Inflammatory macrophage treated with lipopolysaccharide for 1 hour (primary cell): ENCODE measurements at places on chromosomes 7 and 10.

DNA sequence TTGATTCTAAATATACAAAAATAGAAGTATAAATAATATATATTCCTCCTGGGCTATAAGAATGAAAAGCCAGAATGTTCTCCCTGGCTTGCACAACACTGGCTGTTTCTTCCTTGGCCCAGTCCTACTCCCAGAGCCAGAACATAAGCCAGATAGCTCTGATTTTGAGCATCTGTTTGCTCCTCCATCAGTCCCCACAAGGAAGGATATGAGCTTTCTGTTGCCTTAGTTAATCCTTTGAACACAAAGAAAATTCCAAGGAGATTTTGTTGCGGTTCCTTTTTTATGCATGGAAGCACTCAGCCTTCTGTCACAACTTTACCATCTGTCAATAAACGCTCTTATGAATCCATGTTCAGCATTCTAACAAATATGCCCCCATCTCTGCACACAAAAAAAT lies 361.8 kb downstream of the IPMK start:
- no peak for DNase-seq

DNA sequence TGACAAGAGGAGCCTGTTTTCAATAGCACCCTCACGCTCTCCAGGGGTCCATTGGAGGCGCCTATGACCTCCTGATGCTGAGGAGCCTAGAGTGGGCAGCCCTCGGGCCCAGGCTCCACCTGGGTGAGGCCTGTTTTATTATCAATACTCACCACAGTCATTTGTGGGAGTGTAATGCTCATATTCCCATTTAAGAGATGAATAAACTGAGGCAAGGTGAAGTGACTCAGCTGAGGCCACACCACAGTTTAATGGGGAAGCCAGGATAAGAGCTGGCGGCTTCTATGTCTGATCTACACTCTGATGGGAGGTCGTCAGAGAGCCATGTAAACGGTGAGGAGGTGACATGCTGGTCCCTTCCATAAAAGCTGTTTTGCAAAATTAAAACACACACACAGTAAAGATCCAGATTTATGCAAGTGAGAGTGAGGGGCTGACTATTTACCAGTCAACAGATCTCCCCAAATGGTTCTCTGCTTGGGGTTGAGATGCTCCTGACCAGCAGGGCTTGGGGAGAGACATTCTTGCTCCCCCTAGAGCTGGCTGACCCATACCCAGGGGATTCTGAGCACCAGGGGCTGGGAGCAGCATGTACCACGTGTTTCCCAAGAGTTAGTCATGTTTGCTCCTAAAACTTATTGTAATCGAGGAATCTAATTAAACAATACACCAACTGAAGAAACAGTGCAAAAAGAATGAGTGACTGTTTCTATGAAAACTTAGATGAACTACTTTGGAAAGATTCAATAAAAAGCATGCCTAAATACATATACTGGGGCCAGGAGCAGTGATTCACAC lies 81.0 kb upstream of the INSIG1 start:
- no peak for DNase-seq

GRCh38 chr7:472640-472957 lies 47.0 kb downstream of the PDGFA start:
- no peak for DNase-seq

- no peak for DNase-seq
Measured at GRCh38 chr7:115533785-115534184, 496.8 kb downstream of the TFEC start.

- no peak for DNase-seq
Measured at GRCh38 chr7:103689255-103689654, 243.2 kb upstream of the SLC26A5 start.

DNA sequence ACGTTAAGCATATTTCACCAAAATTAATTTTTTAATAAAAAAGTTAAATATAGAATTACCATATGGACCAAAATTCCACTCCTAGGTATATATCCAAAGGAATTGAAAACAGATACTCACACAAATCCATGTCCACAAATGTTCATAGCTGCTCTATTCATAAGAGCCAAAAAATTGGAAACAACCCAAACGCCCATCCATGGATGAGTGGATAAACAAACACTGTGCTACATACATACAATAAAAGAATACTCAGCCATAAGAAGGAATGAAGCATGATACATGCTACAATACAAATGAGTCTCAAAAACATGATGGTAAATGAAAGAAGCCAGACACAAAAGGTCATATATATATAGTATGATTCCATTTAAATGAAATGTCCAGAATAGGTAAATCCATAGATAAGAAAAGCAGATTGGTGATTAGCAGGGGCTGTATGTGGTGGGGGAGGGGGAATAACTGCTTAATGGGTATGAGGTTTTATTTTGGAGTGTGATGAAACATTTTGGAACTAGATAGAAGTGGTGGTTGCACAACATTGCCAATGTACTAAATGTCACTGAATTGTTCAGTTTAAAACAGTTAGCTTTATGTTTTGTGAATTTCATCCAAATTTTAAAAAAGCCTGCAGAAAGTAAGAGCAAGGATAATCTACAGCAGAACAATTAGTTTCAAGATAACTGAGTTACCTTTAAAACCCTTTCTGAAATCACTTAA lies 101.2 kb upstream of the EFCAB10 start:
- no peak for DNase-seq

- DNase-seq: no peak
Measured at GRCh38 chr10:122130474-122131110, 140.5 kb upstream of the BTBD16 start.

DNA sequence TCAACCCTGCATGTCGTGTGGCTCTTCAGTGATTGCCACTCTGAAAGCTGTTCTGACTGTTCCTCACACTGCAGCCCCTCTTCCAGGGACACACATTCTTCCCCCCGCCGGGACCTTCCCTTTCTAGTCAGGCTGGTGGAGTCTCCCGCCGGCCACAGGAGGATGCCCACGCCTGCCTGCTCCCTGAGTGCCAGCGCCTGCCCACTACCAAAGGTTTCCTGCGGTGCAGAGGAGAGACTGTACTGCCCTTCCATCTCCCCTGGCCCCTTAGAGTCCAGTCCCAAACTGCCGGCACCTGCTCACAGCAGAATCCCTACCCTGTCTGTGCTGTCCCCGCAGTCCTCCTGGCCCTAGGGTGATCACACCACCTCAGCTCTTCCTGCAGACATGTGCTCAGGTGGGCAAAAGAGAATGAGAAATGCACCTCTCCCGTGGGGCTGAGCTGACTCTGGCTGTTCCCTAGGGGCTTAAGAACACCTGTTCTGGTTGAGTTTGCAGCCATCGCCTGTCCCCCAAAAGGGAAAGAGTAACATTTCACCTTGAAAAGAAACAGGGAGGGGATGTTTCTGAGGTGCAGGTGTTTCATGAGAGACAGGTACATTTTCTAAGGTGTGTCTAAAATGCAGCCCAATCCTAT lies 1.4 kb downstream of the PODXL start:
- no peak for DNase-seq

DNA sequence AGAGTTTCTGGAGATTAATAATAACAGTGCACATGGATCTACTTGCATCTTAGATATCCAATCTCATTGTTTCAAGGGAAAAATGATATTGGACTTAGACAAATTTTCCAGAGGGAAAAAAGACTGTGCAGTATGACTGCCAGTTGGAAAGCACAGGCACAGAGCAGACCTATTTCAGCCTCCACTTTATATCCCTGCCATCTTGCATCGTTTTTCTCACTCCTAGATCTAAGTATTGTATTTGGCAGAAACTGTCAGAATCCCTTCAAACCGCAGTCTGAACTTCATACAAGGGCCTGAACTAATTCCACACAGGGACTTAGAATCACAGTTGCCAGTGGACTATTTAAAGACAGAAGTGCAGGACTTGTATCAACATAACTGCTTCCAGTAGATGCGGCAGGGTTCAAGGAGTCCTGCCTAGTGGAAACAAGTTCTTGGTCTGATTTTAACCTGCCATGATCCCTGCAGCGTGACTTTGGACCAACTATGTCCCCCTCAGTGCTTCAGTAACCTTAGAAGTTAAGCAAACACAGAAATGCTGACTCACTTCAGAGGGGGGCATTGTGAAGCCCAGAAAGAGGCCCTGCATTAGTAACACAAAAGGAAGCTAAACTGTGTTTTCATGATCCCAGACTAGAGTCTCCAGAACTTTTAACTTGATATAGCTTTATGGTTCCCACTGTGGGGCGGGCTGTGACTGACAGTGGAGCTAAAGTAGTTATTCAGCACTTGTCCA lies 95.7 kb upstream of the PALS2 start:
- no peak for DNase-seq

- DNase-seq: no peak
Measured at GRCh38 chr10:35638101-35638500, 4.0 kb downstream of the FZD8 start.

- DNase-seq: no peak
Measured at GRCh38 chr10:133247681-133248333, 10.2 kb downstream of the VENTX start.

DNA sequence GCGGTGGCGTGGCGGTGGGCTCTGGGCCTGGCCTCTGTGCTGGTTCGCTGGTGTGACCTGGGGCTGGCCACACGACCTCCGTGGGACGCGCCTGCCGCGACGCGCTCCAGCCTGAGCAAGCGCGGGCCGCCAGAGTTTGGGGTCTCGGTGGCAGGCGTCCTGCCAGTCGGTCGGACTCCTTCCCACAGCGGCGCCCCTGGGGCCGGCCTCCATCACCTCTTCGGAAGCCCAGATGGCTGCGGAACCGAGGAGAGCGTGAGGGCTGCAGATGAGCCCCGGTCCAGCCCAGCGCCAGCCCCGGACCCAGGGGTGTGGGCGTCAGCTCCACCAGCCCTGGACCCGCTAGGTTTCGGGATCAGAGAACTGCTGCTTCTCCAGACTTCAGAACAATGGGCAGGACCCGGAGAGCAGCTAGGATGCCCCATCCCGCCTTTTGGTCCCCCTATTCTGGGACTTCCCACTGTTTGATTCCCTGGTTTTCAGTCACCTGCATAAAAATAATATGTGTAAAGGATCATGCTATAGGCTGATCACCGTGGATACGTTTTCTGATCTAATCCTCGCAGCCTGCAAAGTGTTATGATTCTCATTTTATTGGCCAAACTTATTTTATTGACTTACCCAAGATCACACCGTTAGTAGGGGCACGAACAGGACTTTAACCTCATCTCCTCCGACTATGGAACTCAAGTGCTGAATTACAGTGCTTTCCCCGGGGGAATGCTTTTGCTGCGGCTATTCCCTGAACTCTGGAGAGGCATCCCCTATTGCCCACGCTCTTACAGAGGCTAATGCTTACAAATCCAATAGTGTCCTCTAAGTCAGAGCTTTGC lies 2.8 kb downstream of the CYP26C1 start:
- no peak for DNase-seq

DNA sequence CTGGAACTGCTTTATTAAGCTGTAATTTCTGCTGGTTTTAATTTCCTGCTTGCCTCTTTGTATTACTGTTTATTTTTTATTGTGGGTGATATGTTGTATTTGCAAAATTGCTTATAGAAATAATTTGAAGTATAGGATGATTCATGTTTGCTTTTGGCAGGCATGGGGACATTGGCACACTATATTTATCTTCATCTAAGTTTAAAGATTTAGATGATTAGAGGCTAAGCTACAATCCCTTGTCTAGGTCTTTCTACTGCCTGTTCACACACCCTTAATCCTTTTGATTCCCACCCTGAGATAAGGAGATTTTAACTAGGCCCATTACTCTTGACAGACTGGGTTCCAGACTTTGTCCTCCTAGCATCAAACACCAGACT lies 182.8 kb upstream of the KAT6B start:
- no peak for DNase-seq

- no peak for DNase-seq
Measured at GRCh38 chr7:30879139-30880124, 32.2 kb upstream of the AQP1 start.

DNA sequence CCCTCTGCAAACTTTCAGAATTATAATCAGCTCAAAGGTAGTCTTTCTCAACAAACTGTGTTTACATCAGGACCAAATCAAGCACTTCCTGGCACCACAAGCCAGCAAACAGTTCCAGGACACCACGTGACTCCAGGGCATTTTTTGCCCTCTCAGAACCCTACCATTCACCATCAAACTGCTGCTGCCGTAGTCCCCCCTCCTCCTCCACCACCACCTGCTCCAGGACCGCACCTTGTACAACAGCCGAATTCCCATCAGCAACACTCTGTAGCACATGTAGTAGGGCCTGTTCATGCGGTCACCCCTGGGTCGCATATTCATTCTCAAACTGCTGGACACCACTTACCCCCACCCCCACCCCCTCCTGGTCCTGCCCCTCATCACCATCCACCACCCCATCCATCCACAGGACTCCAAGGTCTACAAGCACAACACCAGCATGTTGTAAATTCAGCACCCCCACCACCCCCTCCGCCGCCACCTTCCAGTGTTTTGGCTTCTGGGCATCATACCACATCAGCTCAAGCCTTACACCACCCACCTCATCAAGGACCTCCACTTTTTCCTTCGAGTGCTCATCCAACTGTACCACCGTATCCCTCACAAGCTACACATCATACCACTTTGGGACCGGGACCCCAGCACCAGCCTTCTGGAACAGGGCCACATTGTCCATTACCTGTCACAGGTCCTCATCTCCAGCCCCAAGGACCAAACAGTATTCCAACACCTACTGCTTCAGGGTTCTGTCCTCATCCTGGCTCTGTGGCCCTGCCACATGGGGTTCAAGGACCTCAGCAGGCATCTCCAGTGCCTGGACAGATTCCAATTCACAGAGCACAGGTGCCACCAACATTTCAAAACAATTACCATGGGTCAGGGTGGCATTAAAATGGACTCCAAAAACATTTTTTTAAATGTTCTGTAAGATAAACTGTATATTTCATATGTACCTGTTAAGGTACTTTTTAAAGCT lies 98.7 kb downstream of the KMT2E start:
- DNase-seq: no peak

DNA sequence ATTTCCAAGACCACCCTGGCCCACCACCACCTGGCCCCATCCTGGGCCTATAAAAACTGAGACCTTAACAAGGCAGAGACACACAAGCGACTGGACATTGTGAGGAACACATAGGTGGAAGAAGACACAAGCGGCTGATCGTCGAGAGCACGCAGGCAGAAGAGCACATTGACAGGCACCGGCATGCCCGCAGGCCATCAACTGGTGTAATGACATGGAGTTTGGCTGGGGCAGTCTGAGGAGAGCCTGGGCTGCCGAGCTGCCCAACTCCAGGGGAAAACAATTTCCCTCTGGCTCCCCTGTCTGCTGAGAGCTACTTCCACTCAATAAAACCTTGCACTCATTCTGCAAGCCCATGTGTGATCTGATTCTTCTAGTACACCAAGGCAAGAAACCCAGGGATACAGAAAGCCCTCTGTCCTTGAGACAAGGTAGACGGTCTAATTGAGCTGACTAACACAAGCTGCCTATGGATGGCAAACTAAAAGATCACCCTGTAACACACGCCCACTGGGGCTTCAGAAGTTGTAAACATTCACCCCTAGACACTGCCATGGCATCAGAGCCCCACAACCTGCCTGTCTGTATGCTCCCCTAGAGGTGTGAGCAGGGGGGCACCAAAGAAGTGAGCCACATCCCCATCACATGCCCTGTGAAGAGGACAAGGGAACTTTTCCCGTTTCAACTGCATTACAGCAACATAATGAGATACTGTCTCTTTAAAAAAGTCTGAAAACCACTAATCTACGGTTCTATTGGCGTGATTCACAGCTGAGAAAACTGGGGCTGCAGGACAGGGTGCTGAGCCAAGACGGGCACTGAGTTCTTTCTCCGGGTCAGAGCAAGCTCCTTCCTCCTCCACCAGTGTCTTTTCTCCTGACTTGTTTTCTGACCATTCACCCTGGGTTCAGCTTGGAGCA lies 18.5 kb upstream of the TNS3 start:
- DNase-seq: no peak
